Germinal center (tissue), 1 donor: ENCODE measurements at places on chromosomes 1 and 21.

DNA sequence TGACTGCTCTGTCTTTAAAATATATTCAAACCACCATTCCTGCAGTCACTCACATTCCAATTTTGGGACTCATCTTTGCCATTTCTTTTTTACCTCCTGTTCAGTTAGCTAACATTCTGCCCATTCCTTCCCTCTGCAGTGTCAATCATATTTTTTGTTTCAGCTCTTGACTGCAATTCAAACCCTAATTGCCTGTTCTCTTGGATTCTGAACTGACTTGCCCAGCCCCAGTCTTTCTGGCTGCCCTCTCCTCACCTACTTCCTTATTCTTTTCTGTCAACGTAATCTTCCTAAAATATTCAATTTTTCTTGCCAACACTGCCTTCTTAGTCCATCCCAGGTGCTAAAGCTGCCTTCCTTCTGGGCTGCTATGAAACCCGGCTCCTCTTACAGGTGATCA is 6.1 kb downstream of the PRDM2 start:
- no peak for DNase-seq

GRCh38 chr1:173093691-173094445 is 43.1 kb upstream of the TNFSF18 start:
- DNase-seq, result no peak

- no peak for DNase-seq
These were observed 4.9 kb downstream of the NHLH1 start for GRCh38 chr1:160371756-160372155.

DNA sequence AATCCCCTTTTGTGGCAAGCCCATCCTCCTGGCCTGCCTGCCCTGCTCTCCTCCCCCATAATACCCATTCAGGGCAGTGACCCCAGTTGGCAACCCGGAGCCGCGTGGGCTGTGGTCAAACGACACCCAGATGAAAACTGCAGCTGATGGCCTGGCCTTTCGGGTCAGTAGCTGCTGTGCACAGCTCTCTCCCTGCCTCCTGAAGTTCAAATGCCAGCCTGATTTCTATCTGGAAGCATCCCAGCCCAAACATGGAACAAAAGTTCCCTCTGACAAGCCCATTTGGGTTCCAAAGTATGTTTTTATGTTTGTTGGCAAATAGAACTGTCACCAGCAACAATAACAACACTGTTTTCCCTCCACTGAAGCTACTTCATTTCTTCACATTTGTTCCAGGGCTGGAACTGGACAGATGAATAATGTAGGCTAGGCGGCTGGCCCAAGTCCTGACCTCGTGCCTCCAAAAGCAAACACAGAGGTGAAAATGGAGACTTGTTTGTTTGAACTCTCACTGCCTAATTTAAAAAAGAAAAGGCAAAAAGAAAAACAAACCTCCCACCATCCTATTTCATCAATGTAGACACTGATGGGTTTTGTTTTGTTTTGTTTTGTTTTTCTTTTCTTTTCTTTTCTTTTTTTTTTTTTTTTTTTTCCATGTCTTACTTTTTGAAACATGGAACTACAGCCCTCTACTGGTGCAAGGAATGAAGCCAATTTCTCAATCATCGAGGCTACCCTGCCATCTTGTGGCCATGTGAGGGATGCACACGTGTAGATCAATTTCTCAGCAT is 179.0 kb downstream of the ADSS2 start:
- peak; percentile 66 for DNase-seq

GRCh38 chr1:185353124-185353523 is 36.1 kb upstream of the IVNS1ABP start:
- DNase-seq, result no peak
